AG04450 (cell line): ENCODE measurements at places on chromosomes 6 and 20. TPM values are rescaled to one million over a fixed set of nuclear protein-coding genes. Genes with fewer than 3 reads are reported as not detected.

GRCh38 chr6:170423030-170423429 is 116.5 kb downstream of the FAM120B start:
- no peak for DNase-seq

DNA sequence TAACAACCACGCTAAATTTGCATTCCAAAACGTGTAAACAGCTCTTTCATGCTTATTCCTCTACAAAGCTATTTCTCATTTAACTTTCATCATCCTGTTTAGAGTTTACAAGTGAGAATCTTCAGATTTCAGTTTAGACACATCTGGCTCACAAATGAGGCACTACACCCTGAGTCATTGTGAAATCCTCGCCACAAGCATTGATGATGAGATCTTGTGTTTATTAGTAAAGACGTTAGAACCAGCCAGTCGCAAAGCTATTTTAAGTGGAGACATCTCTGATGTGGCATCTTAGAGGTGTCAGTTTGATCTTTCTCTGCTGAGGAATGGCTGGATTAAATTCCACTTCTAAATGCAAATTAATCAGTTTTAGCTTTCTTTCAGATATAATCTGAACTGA is 8.3 kb upstream of the ISM1 start:
- no peak for DNase-seq

DNA sequence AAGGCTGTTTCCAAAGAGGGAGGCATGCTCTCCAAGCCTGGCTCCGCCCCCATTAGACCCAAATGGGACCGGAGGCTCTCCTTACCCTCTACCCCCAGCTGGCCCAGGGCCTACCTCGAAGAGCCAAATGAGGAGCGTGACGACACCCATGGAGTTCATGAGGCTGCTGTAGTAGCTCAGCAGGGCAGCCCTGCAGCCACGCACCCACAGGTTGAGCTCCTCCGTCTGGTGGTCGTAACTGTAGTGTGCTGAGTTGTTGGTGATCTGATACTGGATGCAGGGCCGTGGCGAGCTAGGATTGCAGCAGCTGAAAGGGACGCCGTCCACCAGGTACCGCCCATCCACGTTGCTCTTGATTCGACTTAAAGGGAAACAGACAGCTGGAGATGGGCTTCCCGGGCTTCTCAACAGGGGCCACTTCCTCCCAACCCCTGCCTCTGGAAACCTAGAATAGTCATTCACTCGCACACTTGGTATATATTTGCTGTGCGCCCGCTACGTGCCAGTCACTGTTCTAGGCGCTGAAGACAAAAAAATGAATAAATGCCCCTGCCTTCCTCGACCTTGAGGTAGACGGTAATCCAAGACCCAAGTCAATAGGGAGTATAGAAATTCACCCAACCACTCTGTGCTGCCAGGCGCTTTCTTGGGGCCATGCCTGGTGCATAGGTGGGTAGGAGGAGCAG is 18.0 kb downstream of the PRPH2 start:
- DNase-seq = no peak

DNA sequence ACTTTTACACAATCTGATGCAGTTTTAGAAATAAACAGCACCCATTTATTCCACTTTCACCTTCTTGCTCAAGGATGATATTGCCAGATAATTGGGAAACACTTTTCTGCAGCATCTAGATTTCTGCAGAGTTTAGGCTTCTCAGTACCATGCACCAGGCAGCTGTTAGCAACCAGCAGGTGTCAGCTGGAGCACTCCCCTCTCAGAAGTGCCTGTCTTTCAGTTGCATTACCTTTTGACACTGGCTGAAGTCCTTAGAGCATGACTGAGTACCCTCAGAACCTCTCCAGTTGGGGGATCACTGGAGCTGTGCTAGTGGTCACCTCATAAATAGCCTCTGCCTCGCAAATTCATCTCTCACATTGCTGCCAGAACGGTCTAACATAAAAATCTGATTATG is 91.2 kb downstream of the DNAH8 start:
- DNase-seq = no peak

GRCh38 chr6:111087106-111087835 is at the start of gene SLC16A10:
SLC16A10 (plus strand) TSS chr6:111087503; CDS start chr6:111087753, 250 bp downstream.
- no peak for DNase-seq

- DNase-seq = no peak
These were observed 37.6 kb downstream of the SULF2 start for GRCh38 chr20:47747669-47748031.

- no peak for DNase-seq
These were observed 10.8 kb upstream of the TAAR1 start for GRCh38 chr6:132669690-132670291.

DNA sequence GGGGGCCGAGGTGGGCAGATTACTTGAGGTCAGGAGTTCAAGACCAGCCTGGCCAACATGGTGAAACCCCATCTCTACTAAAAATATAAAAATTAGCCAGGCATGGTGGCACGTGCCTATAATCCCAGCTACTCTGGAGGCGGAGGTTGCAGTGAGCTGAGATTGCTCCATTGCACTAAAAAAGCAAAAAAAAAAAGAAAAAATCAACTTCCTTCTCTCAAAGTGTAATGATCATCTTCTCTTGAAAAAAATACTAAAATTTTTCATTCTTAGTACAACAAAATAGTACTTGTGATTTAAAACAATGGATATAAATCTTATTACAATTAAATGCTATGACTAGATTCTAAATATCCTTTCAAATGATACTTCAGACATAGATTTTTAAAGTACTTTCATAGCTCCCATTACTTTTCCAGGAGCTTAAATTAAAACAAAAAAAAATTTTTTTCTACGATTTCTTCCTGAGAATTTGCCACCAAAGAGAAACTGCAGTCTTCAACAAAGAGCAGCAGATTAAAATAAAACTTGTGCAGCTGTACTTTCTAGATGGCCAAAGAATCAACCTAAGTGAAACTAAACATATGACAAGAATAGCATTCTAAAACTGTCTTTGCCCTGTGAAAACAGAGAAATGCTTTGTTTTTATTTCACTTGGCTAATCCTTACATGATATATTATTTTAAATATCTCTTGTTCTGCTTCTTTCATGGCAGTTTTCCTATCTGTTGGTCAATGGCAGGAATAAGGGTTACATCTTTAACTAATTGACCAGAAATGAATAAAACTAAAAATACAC is 75.2 kb downstream of the MAP3K5 start:
- no peak for DNase-seq

DNA sequence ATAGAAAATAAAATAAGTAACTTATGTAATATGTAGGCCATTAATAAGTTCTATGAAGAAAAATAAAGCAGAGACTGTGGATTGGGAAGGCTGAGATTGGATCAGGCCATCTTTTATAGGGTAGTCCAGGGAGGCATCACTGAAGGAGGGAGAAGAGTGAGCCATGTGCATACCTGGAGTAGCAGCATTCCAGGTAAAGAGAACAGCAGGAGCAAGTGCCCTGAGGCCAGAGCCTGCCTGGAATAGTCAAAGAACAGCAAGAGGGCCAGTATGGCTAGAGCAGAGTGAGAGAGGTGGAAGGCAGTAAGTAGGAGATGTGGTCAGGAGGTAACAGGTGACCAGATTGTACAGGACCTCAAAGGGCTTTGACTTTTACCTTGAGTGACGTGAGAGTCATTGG is 112.1 kb downstream of the EPM2A start:
- no peak for DNase-seq

DNA sequence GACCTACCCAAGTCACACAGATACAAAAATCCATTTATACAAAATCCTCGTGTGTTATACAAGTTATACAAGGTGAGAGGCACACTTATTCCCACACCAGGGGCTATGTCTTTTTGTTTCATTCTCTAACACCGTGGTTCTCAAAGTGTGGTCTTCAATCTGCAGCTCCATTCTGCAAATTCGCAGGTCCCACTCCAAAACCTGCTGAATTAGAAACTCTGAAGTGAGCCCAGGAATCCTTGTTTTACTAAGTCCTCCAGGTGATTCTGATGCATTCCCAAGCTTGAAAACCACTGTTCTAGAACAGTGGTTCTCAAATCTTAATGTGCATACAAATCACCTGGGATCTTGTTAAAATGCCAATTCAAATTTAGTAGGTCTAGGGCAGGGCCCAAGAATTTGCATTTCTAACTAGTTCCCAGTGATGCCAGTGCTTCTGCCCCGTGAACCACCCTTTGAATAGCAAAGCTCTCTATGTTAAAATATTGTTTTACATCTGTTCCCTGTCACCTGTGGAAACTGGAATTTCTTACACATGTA is 35.1 kb downstream of the LRFN2 start:
- no peak for DNase-seq

DNA sequence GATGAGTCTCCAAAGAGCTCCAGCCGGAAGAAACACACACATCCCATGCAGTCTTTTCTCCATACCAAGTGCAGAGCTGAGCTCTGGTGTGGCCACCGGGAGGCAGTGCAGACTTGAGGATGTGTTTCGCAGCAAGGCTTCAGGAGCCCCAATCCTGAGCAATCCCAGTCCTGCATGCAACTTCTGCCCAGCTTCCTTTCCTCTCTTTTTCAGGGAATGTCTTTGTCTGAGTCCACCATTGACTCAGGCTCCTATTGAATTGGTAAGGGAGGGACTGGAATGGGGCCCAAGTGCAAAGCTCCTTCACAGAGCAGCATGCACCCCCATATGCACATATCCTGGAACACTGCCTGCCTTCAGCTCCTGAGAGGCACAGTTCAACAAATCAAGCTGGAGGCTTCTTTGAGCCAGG is 50.5 kb upstream of the ASIP start:
- DNase-seq = peak; percentile 78

- peak; percentile 33 for DNase-seq
These were observed 148.3 kb downstream of the GPX5 start for GRCh38 chr6:28673787-28674671.

DNA sequence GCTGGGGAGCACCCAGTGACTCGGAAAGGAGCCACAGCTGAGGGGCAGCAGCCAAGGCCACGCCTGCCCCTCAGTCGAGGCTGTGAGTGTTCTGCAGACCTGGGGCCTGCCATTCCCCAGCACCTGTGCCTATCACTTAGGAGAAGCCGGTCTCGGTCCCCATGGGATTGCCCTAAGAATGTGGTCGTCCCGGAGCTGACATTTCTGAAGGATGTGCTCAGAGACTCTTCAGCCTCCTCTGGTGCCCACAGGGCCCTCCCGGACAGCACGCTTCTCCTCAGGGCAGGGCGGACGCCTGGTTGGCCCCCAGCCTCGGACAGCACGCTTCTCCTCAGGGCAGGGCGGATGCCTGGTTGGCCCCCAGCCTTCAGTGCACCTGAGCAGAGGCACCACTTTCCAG is 223.9 kb downstream of the ERMARD start:
- no peak for DNase-seq

- DNase-seq = no peak
These were observed 79.8 kb upstream of the CHD6 start for GRCh38 chr20:41697861-41698559.

GRCh38 chr6:133587546-133588160 is 301.3 kb upstream of the TCF21 start:
- peak; percentile 70 for DNase-seq

GRCh38 chr20:25360631-25361286 is 29.9 kb downstream of the ABHD12 start:
- DNase-seq = no peak

DNA sequence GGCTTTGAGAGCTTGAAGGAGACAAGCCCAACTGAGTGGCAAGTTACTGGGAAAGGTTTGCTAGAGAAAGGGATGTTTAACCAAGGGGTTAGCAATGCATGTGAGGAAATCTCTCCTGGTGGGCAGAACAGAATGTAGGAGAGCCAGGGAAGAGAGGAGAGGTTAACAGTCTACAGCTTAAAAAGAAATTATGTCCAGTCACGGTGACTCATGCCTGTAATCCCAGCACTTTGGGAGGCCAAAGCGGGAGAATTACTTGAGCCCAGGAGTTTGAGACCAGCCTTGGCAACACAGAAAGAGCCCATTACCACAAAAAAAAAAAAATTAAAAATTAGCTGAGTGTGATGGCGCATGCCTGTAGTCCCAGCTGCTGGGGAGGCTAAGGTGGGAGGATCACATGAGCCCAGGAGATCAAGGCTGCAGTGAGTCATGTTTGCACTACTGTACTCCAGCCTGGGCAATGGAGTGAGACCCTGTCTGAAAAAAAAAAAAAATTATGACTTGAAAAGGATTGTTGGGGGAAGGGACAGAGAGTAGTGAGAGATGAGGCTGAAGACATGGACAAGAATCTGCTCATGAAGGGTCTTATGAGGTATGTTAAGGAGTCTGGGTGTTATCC is 264.9 kb downstream of the TBC1D7 start:
- no peak for DNase-seq

DNA sequence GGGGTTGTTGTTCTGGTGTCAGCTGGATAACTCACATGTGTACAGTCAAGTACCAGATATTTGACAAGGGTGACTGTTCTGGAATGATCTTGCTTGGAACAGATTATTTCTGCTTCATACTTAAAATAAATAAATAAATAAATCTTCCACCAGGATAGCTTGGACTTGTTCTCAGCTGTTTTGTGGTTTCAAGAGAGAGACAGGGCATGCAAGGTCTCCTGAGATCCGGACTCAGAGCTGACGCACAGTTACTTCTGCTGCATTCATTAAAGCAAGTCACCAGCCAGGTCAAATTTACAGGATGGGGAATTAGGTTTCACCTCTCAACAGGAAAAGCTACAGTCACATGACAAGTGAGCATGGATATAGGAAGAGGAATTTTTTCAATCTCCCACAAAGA is 285.0 kb upstream of the SPTLC3 start:
- DNase-seq = no peak

DNA sequence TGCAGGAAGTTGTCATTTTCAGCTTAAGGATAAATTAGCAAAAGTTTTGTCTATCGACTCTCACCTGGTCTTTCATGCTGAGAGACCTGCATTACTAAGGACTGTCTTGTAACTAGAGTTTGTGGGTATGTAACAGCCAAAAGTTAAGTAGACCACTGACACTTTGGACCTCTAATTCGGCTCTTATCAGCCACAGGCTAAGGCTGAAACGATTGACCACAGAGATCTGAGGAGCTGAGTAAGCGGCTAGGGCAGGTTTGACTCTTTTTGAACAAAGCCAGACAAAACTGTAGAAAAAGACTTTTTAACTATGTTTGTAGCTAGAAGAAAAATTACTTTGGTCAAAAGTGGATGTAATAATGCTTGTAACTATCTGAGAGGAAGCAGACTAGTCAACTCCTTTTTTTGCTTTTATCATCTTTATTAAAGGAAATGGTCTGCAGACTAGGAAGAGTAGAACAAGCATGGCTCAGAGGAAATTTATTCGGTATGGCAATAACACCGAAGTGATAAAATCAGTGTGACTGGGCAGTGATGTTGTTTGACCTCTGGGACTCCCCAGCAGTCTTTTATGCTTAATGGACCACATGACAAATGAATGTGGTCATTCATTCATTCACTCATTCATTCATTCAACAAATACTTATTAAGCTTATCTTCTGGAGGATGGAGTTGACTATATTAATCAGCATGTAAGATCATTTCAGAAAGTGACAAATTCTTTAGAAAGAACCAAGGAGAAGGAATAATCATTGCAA is 725.0 kb upstream of the HS3ST5 start:
- DNase-seq = no peak

TCFL5 gene
- 8.7 and 9.9 TPM in 2 replicates for polyA plus RNA-seq

MAVS gene
- polyA plus RNA-seq = 16.4 and 18.2 TPM in 2 replicates

OPN5 gene
- polyA plus RNA-seq = not detected in 2 replicates

OR2B6 gene
- polyA plus RNA-seq = 0.09 TPM in 1 of 2 replicates, not detected in the other

TGM3 gene
- not detected in 2 replicates for polyA plus RNA-seq

SIRPD gene
- polyA plus RNA-seq = not detected in 2 replicates

NINL gene
- polyA plus RNA-seq = 7.8 and 10.4 TPM in 2 replicates

SLC25A27 gene
- 0.25 and 0.53 TPM in 2 replicates for polyA plus RNA-seq

FNDC11 gene
- polyA plus RNA-seq = 0.64 and 0.76 TPM in 2 replicates

COX4I2 gene
- not detected in 2 replicates for polyA plus RNA-seq

COL21A1 gene
- 0.35 and 0.40 TPM in 2 replicates for polyA plus RNA-seq

EPB41L2 gene
- 150 and 165 TPM in 2 replicates for polyA plus RNA-seq

FAM209A gene
- 0.17 TPM in 1 of 2 replicates, not detected in the other for polyA plus RNA-seq

BMP6 gene
- polyA plus RNA-seq = 0.69 and 0.77 TPM in 2 replicates

ADGRB3 gene
- polyA plus RNA-seq = not detected in 2 replicates

CAPN11 gene
- polyA plus RNA-seq = 0.04 and 0.09 TPM in 2 replicates

SLC2A10 gene
- polyA plus RNA-seq = 35.5 and 36.9 TPM in 2 replicates

PTPRT gene
- polyA plus RNA-seq = not detected in 2 replicates

HRH3 gene
- not detected in 2 replicates for polyA plus RNA-seq

ZSCAN23 gene
- 3.5 and 4.6 TPM in 2 replicates for polyA plus RNA-seq
